Amniotic epithelial cell (primary cell): ENCODE measurements at places on chromosomes 2 and 18.

DNA sequence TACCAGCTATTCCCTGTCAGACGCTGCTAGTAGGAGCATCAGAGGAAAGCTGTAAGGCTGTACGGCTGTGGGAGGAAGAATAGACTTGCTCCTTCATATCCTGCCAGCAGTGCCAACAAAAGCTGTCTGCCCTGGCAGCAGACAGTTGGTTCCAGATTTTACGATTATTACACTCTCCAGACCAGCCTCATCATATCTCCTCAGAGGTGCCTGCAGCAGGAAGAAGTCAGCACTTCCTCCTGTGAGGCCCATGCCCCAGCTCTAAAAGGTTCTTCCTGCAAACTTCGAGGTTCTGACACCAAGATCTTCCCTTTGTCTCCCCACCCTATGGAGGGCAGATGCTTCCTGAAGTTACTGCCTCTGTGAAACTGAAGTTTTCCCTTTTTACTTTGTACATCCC, 537.7 kb upstream of the PKDCC start:
- DNase-seq = no peak

DNA sequence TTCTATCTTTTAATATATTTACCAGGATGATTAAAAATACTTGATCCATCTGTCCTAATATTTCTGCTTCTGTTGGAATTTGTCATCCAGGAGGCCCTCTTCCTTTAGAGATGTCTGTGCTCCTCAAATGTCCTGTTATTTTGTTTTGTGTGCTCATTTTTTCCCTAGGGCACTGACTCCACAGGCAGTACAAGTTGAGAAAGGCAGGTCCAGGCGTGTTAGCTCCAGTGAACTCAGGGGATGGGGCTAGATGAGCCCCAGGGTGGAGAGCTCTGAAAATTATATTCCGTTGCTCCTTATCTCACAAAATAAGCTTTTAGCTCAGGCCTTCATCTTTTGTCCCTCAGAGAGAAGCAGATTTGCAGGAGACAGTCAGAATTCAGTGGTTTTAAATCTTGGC, 105.7 kb downstream of the SLC4A3 start:
- no peak for DNase-seq

DNA sequence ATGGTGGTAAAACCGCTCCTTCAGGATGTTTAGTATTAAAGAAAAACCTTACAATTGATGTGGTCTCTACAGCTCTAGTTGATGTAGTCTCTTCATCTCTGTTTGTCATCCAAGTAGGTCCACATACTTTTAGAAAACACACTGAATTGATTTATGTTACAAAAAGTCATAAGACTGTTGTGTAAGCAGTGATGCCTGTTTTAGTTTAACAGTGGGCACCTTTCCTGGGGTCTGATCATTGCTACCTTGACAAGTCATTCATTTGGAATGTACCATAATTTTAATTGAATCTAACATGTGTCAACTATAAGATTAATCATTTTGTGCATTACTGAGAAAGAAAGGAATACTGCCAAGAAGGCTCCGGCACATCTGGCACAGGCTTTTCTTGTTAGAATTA, 34.3 kb downstream of the GIGYF2 start:
- DNase-seq = peak; percentile 37

DNA sequence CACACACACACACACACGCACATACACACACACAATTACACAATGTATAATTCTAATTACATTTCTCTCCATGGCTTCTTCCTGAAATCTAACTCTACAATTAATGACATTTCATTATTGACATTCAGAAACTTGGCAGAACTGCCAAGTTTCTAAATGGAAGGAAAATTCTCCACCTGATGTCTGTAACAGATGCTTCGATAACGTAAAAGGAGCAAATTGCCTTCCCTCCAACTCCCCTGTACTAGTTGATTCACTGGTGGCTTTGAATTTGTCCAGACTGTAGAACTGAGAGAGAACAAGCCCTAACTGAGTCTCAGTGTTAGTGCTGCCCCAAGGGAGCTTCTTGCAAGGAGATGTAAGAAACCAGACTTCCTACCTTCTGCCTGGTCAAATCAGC, 255.1 kb upstream of the TMEM200C start:
- DNase-seq = no peak

DNA sequence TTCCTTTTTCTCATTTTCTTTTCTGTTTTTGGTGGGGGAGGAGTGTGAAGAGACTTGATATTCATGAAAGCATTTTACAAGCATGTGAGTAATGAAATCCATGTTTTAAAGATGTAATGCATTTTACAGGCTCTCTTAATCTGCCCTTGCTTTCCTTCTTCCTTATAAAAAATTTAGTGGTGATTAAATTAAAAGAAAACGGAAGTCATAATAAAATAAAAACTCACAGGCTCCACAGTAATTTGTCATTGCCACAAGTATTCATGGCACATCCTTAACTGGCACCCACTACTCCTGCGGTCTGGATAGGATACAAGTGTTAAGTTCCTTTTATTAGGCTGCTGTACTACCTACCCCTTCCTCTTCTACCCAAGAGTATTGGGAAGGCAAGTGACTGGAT, 241.2 kb downstream of the SLC4A3 start:
- no peak for DNase-seq

GRCh38 chr2:180938451-180938850, 42.0 kb upstream of the UBE2E3 start:
- DNase-seq = peak; percentile 90

GRCh38 chr2:236747426-236747825, 177.8 kb downstream of the ACKR3 start:
- DNase-seq = no peak

DNA sequence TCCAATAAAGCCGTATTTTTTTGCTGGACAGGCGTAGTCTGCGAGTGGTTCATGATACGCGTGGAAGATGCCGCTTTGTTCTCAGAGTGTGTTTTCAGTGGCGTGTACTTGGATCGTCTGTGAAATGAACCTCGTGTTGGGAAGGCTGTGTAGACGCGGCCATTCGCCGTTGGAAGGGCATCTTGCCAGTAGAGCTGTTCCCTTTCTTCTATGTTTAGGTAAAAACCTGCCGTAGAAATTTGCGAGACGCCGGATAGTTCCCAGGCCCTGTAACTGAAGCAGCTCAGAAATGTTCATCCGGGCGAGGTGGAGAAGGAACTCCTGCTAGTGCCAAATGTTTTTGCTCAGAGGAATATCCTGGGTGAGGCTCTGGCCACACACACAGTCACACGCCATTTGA, 133.6 kb downstream of the NFATC1 start:
- DNase-seq = no peak

DNA sequence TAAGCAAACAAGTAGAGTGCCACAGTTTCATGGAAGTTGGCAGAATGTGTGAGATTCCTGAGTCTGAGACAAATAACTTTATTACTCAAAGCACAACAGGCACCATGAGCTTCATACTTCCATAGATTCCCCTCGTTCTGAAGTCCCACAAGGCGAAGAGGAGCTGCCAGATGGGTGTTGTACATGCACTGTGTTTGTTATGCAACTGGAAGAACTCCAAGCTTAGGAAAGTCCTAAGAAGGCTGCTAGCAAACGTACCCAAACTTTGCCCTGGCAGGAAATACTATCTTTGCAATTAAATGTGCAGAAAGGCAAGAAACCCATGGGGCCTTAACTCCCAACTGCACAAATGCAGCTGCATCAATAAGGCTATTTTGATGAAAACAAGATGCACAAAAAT, 1.6 kb upstream of the GCA start:
- DNase-seq = no peak

GRCh38 chr2:11344342-11344955, at the start of gene ROCK2:
Gene ROCK2 (minus strand): TSS chr2:11344636. CDS start chr2:11344136, 500 bp downstream.
- DNase-seq = peak; percentile 78

- peak; percentile 20 for DNase-seq
Observed at GRCh38 chr2:64466478-64467085, 12.6 kb downstream of the LGALSL start.
